ENCODE measurements at places on chromosomes 1 and 21.

DNA sequence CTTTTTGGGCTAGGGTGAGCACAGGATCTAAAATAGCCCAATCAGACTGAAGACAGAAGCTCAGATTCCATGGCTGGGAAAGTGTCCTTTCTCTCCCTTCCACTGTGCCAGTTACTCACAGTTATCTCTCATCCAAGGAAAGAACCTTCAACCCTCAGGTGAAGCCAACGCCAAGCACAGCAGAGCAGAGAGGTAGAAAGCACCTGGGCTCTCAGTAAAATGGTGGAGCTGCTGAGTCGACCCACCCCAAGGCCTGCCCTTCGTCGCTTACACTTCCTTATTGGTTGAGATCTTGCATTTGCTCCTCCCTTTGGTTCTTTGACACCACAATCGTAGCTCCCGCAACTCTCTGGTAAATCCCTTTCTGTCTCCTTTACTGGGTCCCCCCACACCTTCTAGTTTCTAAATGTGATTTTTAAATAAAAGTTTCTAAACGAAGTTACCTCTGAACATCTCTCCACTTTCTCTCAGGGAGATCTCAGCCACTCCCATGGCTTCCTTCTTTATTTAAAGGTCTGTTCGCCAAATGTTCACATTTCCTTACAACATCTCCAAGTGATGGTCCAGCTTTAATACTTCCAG, 27.5 kb upstream of the SLC30A1 start:
- peak; percentile 41 for DNase-seq

GRCh38 chr1:170931650-170932049, 3.7 kb upstream of the MROH9 start:
- no peak for DNase-seq

- no peak for DNase-seq
These were observed 63.6 kb upstream of the DENND1B start for GRCh38 chr1:197838836-197839235.

- no peak for DNase-seq
These were observed 18.0 kb downstream of the UBE2T start for GRCh38 chr1:202323731-202324130.

DNA sequence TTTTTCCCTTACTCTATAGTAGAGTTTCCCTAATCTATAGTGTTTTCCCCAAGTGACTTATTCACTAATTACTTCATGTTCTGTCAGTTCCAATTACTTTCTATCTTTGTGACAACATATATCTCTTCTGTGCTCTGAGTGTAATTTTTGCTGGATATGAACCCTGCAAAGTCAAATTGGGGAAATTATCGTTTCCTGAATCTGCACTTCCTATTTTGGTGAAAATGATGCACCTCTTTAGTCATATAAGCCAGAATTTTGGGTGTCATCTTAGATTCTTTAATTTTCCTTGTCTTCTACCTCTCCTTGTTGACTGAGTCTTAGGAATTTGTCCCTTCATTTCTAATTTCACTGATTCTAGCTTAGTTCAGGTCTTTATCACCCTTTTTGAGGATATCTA, 33.4 kb upstream of the PRKACB start:
- no peak for DNase-seq

GRCh38 chr1:84299536-84300170, 1.9 kb upstream of the SAMD13 start:
- DNase-seq: no peak

GRCh38 chr1:116533429-116533820, 37.4 kb downstream of the CD58 start:
- no peak for DNase-seq

GRCh38 chr1:160935527-160936258, 18.9 kb downstream of the ITLN2 start:
- DNase-seq: no peak

GRCh38 chr1:6109688-6110087, 64.0 kb downstream of the KCNAB2 start:
- no peak for DNase-seq

Data from transverse colon (tissue), 4 donors.